Inflammatory macrophage treated with lipopolysaccharide for 1 hour (primary cell): ENCODE measurements at places on chromosomes 2 and 18.

DNA sequence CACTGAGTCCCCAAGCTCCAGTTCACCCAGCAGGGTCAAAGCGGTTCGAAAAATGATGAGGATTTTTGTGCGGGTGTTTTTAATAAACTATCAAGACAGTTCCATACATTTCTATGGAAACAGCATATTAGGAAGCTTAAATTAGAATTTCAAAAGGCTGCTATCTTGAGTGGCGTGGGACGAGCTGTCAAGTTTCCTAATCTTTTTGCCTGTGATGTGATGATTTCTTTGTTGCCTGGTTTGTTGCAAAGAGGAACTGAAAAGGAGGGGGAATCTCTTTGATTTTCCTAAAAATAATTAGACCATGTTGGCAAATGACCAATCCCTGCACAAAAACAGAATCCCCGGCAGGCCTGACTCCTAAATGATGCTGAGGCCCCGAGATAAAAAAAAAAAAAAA, 66.1 kb upstream of the ATG16L1 start:
- peak; percentile 53 for DNase-seq

DNA sequence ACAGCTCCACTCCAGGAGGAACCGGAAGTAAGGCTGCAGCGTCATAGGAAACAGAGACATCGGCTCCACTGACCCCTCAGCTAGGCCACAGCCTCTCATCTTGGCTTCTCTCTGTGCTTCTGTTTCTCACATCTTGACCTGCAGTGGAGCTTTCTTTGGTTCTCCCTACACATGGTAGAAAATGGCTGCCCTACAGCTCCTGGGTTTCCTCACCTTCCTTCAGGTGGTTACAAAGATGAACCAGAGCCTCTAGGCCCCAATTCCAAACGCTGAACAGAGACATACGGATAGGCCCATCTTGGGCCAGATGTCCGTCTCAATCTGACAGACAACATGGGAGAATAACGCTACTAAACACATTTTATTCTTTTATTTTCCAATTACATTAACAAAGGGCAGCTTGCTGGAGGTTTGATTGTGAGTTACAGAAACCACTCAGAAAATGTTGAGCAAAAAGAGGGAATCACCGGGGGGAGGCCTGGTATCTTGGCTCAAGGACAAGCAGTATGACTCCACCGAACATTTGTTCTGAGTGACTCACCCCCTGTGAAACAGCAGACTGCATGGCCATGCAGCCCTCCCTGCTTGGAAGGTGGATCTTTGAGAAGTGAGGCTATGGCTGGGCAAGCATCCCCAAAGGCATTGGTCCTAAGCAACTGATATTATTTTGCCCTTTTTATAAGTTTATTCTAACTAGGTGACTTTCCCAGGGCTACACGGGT, 303.5 kb downstream of the CDCA7 start:
- no peak for DNase-seq

DNA sequence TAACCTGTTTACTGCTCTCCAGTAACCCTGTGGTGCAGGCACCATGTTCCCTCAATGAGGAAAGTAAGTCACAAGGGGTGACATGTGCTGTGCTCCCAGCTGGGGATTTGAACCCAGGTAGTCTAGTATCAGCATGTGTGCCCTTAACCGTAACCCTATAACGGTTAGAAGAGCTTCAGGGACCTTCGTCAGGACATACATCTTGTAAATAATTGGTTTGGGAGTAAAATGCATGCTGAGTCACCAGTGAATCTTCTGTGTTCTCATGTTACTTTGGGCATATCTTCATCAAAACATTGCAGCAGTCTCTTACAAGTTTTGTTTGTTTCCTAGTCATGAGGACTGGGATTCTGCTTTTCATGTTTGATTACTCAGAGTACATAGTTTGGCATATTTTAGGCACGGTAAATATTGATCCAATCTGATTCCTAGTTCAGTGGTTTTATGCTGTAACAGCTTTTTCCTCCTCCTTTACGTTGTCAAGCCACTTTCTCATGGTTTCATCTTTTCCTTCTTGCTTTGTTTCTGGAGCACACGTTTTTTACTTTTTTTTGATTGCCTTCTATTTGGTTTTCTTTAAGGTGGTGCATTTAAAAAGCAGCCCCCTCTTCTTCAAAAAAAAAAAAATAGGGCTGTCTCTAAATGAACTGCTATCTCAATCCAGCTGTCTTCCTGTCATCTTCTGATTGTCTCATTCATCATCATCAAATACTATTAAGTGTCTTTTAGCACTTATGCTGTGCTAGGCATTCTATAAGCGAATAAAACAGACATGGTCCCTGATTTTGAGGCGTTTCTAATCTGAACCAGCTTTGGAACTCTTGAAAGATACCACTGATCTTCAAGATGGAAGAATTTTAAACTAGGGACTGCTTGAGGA, 50.4 kb downstream of the CLIP4 start:
- no peak for DNase-seq

DNA sequence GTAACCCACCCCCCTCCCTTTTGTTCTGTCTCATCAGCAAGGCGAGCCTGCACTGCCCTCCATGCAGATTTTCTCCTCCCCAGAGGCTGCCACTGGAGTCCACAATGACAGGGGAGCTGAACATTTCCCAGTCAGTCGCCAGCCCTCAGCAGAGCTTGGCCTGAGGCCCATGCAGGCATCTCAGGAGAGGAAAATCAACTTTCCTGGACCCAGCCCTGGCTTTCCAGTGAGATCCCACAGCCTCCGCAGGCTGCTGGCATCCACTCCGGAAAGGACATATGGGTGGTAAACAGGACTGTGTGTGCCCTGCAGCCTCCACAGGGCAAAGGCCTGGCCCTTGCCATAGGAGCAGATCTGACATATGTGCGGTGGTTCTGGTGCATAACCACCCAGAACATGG, 253.8 kb downstream of the TNS1 start:
- DNase-seq: no peak

DNA sequence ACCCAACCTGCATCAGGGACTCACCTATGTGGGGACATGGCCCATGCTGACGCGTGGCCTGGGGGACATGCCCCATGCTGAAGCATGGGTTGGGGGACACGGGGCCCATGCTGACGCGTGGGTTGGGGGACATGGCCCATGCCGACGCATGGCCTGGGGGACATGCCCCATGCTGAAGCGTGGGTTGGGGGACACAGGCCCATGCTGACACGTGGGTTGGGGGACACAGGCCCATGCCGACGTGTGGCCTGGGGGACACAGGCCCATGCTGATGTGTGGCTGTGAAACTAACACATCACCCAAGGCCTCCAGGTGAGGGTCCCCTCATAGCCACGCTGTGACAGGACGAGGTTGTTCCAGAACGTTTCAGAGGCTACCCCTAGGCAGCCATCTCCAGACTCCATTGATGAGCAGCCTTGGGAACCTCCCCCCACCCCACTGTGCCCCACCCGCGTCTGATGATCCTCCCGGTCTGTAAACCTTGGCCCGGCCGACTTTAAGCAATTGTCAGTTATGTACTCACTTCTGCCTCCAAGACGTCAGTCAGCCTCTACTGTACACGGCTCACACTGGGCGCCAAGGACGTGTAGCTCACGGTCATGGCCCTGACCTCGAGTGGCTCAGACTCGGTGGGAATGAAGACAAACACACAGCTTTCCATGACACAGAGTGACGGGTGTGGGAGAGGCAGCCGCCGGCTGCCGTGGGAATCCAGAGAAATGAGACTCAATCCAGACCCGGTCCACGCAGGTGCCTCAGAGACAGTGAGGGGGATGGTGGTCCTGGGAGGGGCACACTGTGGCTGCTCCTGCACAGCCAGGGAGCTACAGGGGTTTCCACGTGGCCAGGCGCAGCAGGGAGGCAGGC, 50.2 kb upstream of the SLC66A3 start:
- DNase-seq: no peak

- no peak for DNase-seq
Observed at GRCh38 chr2:164068063-164068462, 332.3 kb upstream of the FIGN start.

GRCh38 chr2:224556381-224556780, 28.8 kb downstream of the CUL3 start:
- no peak for DNase-seq

DNA sequence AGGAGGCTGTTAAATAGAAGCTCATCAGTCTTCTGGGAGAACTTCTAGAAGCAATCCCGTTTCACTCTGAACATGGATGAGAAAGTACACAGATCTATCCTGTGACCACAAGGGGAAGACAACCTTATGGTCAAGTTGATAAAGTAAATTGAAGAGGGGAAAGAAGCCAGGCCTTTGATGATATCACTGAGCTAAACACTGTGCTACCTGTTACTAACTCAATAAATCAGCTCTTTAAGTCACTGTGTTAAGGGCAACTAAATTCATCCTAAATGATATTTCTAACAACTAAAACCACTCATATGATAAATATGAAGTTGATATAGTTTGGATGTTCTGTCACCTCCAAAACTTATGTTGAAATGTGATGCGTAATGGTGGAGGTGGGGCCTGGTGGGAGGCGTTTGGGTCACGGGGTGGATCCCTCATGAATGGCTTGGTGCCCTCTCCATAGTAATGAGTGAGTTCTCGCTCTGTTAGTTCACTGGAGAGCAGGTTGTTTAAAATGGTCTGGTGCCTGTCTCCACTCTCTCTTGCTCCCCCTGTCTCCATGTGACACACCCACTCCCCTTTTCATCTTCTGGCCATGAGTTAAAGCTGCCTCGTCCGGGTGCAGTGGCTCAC, 23.6 kb downstream of the OLA1 start:
- DNase-seq: no peak

DNA sequence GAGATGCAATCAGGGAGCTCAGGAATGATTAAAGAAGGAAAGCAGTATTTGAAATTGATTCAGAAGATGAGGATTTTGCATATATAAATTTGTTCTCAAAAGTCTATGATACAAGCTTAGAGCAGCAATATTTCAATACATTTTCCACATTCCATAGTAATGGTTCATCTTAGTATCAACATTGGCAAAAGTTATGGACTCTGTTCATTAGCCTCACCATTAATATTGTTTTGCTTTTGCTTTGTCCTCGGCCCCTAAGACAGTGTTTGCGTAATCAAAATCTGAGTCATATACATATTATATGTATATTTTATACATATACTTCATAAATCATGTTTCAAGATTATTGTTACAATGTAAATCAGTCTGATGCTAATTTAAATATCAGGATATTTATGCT, 176.6 kb downstream of the CNTNAP5 start:
- no peak for DNase-seq

DNA sequence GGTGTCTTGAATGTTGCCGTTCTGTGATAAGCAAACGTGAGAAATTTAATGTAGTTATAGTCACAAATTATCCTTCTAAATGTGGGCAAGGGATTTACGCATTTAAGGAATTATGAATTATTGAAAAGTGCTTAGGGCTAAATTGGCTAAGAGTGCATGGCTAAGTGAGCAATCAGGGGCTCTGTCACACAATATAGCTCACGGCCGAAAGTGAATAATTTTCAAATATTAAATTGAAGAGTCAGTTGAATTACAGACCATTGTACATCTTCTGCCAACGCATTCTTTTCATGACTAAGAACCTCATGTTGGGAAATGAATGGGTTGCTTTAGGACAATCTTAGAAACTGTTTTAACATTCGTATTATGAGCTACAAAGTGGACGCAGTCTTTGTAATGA, 1832.9 kb upstream of the LRRTM1 start:
- no peak for DNase-seq

DNA sequence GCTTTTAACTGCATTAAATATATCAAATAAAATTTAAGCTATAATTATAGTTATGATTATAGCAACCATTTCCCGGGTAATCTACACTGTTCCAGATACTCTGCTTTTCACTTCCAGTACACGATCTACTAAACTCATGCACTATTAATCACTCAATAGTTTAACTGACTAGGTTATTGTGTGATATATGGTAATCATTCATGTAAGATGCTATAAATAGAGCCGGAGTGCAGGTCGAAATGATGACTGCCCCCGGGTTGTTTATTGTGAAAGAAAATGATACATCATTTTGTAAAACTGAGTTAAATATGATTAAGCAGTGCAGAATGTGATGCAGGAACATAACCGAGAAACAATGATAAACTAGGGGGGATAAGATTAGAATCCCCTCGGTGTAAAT, 434.6 kb upstream of the DSEL start:
- no peak for DNase-seq

- DNase-seq: no peak
Observed at GRCh38 chr2:209005371-209005770, 418.5 kb upstream of the MAP2 start.
